ENCODE measurements at places on chromosomes 1 and 21.

DNA sequence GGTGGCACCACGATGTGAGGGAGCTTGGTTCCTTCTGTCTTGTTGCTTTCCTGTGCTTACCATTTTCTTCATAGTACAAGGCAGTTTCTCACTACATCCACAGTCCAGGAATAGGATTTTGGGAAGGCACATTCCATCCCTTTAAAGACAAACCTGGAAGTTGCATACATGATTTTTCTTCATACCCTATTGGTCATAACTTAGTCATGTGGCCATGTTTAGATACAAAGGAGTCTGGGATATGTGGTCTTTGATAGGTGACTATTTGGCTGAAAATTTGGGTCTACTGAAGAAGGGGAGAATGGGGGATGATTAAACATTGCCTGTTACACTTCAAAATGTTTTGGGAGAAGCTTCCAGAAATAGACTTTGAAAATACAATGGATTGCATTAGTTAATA, 7.0 kb downstream of the DYRK1A start:
- no peak for DNase-seq

GRCh38 chr1:28917757-28918118, 3.4 kb downstream of the EPB41 start:
- no peak for DNase-seq

DNA sequence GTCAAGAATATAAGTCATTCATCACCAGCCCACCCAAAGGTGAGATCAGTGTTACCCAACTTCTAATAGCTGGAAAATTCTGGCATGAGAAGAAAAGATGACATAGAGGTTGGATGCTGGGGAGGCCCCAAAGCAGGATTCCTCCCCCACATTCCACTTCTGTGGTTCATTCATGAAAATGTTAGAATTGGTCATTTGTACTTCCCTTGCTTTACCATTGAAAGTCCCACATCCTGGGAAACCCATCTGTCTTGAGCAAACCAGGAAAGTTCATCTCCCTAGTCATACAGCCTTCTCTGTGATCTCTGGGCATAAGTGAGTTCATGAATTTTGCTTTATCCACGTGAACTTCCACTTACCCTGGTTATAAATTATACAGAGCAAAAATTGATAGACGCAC, 66.8 kb downstream of the SERINC2 start:
- DNase-seq = no peak

- peak; percentile 22 for DNase-seq
Observed at GRCh38 chr1:226457307-226457712, 49.4 kb upstream of the PARP1 start.

GRCh38 chr1:163395790-163396189, 74.0 kb downstream of the NUF2 start:
- no peak for DNase-seq

GRCh38 chr1:119368554-119368953, at the start of gene HAO2:
Gene HAO2 (plus strand): TSS chr1:119368785. CDS start chr1:119381086, 12,301 bp downstream.
- no peak for DNase-seq

GRCh38 chr1:216945538-216946080, 222.4 kb upstream of the ESRRG start:
- no peak for DNase-seq

DNA sequence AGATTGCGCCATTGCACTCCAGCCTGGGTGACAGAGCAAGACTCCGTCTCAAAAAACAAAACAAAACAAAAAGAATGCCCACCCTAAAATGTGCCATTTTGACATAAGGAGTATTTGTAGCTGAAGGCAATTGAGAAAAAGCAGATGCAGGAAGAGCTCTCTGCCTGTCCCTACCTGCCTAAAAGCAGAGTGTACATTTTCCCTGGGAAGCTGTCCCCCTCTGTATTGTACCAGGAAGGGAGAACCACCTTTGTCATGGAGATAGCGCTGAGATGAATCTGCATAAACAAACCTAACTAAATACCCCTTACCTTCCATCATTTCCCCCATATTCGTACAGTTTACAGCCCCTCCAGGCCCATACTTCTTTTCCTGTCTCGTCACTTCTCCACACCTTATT, 94.4 kb upstream of the SLC45A1 start:
- DNase-seq = no peak

DNA sequence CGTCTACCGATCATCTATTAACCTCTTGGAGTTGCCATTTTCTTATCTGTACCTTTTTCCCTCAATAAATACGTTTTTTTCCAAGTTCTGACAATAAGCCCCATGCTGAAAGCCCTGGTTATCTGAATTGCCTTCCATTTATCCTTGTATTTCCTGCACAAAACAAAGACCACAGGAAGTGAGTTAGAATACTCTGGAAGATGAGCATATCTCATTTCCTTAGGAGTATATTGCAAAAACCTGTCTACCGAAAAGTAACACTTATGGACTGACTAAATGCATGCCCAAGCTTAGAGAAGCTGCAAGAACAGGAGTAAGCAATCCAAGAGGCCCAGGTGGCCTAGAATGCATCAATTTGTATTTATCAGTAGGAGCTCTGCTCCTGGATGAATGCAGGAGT, 39.9 kb downstream of the DIRAS3 start:
- no peak for DNase-seq

DNA sequence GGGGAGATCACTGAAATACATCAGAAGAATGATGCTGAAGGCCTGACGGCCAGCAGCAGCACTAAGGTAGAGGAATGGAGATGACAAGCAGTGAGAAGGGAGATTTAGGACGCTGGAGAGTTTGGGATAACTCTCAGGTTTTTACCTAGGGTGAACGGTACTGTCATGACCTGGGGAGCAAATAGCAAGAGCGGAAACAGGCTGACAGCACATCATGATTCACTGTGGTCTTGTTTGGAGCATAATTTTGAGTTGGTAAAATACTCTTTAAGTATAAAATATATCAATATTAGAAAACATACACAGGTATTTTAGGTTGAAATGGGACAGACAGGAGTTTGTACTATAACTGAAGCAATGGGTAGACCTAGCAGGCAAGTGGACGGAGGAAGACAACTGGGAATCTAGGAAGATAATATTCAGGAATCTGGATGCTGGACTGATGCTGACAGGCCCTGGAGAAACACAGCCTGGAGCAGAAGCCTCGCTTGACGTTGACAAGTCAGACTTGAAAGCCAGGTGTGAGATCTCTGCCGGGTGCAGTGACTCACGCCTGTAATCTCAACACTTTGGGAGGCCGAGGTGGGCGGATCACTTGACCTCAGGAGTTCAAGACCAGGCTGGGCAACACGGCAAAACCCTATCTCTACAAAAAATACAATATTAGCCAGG, 33.3 kb downstream of the ALG14 start:
- no peak for DNase-seq

- no peak for DNase-seq
Observed at GRCh38 chr1:197674286-197674685, 101.0 kb downstream of the DENND1B start.

DNA sequence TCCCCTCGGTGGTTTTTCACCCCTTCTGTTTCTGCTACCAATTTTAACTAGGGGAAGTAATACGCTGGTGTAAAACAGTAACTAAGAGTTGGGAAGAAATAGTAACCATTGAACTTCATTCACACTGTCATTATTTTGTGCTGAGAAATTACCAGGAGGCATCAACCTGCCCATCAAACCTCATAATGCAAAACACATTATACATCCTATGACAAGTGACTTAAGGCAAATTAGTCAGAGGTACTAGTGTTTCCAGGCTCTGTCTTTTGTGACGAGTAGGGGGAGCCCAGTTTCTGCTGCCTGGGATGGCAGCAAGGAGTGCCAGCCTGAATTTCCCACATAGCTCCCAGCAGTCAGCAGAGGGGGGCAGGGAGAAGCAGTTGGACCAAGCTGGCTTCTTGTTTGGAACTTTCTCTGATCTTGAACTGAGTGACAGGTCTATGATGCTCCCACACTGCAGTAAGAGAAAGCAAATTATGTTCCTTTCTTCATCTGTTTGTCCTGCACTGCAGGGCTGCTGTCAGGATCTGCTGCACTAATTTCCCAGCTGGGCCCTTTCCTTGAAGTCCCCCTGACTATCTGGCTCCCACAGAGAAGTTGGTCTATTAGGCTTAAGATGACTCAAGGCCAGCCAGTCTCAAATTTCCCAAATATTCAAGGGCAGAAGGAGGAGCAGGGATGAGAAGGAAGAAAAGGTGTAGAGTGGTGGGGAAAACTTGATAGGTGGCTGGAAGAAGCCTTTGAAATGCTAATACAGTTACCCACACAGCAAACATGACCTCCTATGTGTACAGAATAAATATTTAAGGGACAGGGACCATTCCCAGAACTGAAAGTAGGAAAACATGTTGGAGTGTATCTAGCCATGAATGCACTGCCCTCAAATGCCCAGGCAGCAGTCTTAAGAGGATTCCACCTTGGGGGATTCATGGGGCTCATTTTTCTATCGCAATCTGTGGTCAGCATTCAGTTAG, 322.8 kb downstream of the SEC16B start:
- no peak for DNase-seq

GRCh38 chr1:230517786-230518185, 91.7 kb upstream of the PGBD5 start:
- DNase-seq = no peak

GRCh38 chr1:214426426-214426812, 125.0 kb downstream of the PTPN14 start:
- no peak for DNase-seq

DNA sequence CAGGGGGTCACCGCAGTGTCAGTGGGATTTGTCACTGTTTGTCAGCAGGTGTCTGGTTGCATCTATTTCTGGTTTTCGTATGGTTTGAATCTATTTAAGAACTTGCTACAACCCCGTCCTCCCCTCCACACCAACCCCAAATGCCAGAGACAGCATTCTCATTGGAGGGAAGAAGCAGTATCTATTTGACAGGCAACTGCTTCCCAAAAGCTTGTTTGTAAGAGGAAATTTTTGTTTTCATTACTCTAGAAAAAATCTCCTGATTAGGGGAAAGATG, 54.4 kb downstream of the NR5A2 start:
- DNase-seq = no peak

GRCh38 chr1:26744075-26744959, 43.4 kb upstream of the PIGV start:
- DNase-seq = peak; percentile 71

- DNase-seq = no peak
Observed at GRCh38 chr1:210239349-210240111, 6.9 kb downstream of the SERTAD4 start.

- no peak for DNase-seq
Observed at GRCh38 chr1:179785031-179785431, 41.9 kb downstream of the FAM163A start.

- DNase-seq = peak; percentile 58
Observed at GRCh38 chr1:89358287-89358893, 5.5 kb upstream of the GBP6 start.

GRCh38 chr1:228271701-228272251, 63.9 kb downstream of the OBSCN start:
- DNase-seq = no peak

DNA sequence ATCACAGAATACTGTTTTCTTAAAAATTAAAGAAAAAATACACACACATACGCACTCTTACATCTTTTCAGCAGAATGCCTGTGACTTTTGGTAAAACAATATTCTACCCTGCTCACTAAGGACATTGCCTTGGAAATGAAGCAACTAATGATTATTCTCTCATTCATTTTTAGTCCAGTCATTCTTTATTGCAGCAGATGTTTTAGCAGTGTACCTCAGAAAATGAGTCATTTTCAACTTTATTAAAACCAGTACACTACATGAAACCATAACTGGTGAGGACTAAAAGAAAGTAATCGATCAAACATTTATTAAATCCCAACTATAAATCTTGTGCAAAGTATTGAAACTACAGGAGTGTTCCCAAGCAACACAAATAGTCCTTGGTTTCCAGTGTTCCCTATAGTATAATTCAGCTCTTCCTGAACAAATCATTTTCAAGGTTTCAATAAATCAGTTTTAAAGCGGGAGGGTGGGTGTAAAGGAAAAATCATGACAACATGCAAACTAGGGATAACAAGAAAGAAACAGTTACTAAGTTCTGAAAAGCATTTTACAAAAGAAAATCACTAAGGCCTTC, 114.2 kb downstream of the ADGRL4 start:
- no peak for DNase-seq

DNA sequence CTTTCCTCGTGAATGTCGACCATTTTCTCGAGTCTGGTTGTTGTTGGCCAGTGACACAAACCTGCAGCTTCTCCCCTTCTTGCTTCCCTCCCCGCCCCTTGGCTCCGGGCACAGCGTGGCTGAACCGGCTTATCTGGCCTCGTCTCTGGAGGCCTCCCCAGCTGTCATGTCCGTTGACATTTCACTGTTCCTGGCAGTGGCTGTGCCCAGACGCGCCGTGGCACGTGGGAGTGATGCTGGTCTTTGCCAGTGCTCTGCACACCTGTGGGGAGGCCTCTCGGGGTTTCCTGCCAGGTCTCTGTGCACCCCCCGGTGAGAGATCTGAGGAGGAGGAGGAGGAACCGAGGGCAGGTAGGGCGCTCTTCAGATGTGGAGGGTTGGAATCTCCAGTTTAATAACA, 23.7 kb downstream of the SKI start:
- DNase-seq = no peak

GRCh38 chr21:46195595-46196195, 11.4 kb upstream of the SPATC1L start:
- no peak for DNase-seq

- DNase-seq = no peak
Observed at GRCh38 chr1:27885114-27885528, 12.8 kb downstream of the THEMIS2 start.

DNA sequence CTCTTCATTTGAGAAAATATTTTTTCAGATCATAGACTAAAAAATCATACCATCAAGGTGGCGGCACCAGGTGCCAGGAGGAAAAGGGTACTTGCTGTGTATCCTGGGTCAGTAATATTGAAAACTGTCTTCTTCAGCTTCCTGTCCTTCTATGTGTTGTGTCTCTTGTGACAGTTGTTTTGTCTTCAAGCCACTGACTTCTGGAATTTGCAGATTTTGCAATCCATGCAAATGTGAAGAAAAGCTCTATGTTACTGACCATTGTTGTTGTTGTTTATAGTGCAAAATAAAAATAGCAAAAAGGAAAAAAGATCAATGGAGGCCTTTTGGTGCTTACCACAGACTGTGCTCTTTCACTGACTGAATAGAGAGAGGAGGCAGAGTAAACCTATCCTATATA, 83.2 kb upstream of the RHOU start:
- DNase-seq = no peak

GRCh38 chr1:71343686-71344416, 263.0 kb upstream of the ZRANB2 start:
- DNase-seq = no peak

GRCh38 chr1:160707236-160708064, 4.2 kb downstream of the CD48 start:
- no peak for DNase-seq

GRCh38 chr1:110856410-110856809, 16.5 kb upstream of the CD53 start:
- no peak for DNase-seq

Measured in effector memory CD4-positive, alpha-beta T cell (primary cell).